ENCODE measurements at places on chromosomes 5 and 9.
A peak's percentile ranks its signal among the peaks of the same experiment; 100 is the strongest.

DNA sequence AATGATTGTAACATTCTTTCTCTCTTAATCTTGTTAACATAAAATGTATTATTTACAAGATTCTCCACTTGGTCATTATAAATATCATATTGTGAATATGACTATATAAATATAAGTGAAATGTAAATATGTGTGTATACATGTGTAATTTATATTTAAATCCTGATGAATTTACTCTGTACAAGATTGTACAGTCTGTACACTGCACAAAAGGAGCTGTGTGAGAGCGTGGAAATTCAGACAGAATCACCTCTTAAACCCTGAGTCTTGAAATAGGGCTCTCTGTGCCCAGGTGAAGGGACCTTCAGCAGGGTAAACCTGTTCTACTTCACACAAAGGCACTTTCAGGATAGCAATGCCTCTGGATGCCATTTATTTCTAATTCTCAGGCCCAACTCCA is 456.0 kb downstream of the SEMA5A start:
- DNase-seq, result no peak

GRCh38 chr9:84381508-84381907 is 41.0 kb upstream of the SLC28A3 start:
- DNase-seq, result no peak

DNA sequence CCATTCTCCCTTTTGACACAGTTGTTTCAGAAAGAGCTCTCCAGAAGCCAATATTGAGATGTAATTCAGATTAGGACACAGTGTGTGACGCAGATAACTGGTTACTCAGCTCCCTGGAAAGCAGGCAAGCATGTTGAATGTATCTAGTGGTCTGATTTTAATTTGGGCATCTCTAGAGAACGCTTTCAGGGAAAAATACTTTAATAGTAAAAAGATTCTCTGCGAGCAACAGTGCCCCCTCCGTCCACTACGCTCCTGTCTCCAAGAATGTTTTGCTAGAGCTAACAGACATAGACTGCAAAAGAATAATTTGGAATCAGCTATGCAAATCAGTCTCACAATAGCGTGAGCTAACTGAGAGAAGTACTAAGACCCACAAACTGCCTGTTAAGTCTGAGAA is 23.3 kb downstream of the CFAP90 start:
- DNase-seq, result peak; percentile 34

GRCh38 chr9:73237140-73237539 is 85.5 kb downstream of the ANXA1 start:
- DNase-seq, result no peak

GRCh38 chr9:131126059-131126426 is 657 bp downstream of the NUP214 start:
- DNase-seq, result no peak

DNA sequence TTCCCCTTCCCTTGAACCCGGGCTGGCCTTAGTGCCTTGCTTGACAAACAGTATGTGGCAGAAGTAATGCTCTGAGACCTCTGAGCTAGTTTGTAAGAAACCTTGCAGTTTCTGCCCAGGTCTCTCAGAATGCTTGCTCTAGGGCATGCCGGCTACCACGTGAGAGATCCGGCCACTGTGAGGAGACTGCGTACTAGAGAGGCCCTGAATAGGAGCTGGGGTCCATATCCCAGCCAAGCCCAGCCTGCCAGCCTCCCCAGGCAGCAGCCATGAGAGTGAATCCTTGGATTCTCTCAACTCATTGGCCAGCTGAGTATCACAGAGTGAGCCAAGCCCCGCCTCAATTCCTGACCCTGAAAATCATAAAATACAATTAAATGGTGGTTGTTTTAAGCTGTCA is 16.0 kb upstream of the COL15A1 start:
- DNase-seq, result peak; percentile 38

Measured in tongue (tissue), 3 donors.